ENCODE measurements at places on chromosomes 4 and X.

- DNase-seq, result peak; percentile 44
Measured at GRCh38 chr4:85837439-85837733, 362.4 kb downstream of the ARHGAP24 start.

- peak; percentile 33 for DNase-seq
Measured at GRCh38 chrX:23792861-23793553, 10.0 kb downstream of the SAT1 start.

- no peak for DNase-seq
Measured at GRCh38 chrX:136203951-136204350, 47.2 kb downstream of the MAP7D3 start.

- DNase-seq, result no peak
Measured at GRCh38 chrX:152206426-152206825, 68.0 kb upstream of the MAGEA10 start.

- DNase-seq, result no peak
Measured at GRCh38 chrX:56764975-56765791, 36.1 kb downstream of the NBDY start.

DNA sequence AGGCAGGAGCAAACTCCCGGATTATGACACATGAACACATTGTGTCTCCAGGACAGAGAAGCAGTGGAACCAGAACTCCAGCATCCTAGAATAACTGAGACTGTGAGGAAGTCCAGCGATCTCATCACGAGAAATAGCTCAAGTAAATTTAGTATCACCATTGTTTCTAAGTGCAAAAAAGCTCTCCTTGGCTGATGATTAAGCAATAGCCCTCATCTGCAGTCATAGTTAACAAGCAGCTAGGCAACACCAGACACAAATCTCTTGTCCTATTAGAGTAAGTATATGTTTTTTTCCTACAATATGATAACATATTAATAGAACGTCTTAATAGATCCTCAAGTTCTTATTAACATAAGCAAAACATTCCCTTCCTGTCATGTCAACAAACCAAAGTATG, 2.4 kb upstream of the CFAP299 start:
- DNase-seq, result no peak

DNA sequence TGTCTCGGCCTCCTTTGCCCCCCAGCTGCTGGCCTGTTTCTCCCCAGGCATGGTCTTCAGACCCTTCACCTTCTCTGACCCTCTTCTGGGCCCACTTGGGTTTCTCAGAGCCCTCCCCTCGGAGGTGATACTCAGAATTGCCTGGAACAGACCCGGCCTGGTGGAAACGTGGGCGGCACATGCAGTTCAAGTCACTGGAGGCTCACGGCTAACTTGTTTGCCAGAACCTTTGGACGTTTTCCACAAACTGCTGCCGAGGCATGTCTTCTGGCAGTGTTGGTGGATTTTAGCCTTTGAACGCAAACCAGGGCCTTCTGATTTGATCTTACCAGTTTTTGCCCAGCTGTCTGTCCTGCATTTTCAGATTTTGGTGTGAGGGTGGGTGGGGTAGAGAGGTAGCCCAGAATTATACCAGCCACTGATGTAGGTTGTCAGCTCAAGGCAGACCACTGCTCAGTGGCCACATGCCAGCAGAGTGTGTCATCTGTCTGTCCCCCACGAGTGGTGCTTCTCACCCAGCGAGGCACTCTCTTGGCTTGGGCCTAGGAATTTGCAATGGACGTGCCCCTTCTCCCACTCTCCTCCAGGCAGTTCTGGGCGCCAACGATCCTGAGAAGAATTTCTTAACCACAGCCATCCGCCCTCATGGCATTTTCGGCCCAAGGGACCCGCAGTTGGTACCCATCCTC, 32.5 kb upstream of the ZNF185 start:
- DNase-seq, result peak; percentile 51

- peak; percentile 56 for DNase-seq
Measured at GRCh38 chr4:2858451-2859217, 15.0 kb downstream of the ADD1 start.

Data from fibroblast of mammary gland (primary cell).